ENCODE measurements at places on chromosomes 3 and 15.
A peak's percentile ranks its signal among the peaks of the same experiment; 100 is the strongest.

DNA sequence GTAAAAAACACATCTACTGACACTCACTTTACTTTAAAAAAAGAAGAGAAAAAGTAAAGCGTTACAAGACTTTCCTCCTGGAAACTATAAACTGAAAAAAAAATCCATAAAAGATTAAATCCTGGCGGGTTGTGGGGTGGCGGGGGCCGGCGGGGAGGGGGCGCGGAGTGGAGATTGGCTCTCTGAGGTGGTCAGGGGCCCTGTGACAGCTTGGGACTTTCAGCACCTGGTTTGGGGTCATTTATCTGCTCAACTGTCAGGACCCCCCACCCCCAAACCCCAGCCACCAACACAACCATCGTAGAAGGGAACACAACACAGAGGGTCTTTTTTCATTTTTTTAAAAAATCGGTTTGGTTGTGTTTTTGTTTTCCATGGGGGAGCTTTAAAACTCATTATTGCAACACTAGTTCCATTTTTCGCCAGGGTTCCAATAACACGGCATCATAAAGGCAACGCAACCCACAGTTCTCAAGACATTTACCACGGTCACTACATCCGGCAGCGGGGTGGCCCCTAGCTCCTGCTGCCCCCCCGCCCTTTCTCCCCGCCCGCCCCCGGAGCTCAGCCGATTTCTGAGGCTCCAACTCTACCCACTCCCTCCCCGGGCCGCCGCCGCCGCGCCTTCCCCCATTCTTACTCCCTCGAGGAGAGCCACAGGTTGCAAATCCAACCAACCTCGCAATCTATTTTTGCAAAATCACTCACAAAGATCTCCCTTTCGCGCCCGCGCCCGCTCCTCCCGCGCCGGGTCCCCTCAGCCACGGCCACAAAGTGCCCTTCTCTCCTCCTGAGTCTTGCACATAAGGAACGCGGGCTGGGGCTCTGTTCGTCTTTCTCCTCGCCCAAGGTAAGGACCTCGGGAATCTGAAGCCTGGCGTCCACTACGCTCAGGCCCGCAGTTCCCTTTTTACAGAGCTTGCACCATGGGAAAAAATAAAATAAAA lies 1.8 kb downstream of the BCL6 start:
- no peak for DNase-seq

DNA sequence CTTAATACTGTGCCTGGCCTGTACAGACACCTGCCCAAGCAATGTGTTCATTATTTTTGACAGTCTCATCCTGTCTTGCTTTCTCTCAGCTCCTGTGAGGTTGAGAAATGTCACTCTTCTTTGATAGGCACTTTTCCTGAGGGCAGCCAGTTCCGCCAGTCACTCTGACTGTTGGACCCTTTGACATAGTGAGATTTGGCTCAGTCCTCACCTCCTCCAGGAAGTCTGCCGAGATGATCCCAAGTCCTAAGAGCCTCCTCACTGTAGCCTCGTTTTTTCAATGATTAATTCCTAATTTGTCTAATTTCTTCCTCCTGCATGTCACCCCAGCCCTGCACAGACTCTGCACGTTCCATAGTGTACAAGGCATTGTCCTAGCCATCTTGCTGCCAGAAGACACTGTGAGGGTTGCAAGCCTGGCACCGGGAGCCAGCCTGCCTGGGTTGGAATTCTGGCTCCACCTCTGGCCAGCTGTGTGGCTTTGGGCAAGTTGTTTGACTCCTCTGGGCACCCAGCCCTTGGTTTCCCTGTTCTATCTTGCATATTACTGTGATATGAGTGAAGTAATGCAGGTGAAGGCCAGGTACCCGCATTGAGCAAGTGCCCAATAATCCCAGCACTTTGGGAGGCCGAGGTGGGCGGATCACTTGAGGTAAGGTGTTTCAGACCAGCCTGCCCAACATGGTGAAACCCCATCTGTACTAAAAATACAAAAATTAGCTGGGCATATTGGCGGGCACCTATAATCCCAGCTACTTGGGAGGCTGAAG lies 24.3 kb downstream of the RPLP1 start:
- DNase-seq: no peak

GRCh38 chr3:144636833-144637232 lies 665.2 kb downstream of the DIPK2A start:
- no peak for DNase-seq

GRCh38 chr3:10482631-10483363 lies 22.6 kb downstream of the ATP2B2 start:
- no peak for DNase-seq

- no peak for DNase-seq
Measured at GRCh38 chr15:48411971-48412591, 80.9 kb downstream of the DUT start.

DNA sequence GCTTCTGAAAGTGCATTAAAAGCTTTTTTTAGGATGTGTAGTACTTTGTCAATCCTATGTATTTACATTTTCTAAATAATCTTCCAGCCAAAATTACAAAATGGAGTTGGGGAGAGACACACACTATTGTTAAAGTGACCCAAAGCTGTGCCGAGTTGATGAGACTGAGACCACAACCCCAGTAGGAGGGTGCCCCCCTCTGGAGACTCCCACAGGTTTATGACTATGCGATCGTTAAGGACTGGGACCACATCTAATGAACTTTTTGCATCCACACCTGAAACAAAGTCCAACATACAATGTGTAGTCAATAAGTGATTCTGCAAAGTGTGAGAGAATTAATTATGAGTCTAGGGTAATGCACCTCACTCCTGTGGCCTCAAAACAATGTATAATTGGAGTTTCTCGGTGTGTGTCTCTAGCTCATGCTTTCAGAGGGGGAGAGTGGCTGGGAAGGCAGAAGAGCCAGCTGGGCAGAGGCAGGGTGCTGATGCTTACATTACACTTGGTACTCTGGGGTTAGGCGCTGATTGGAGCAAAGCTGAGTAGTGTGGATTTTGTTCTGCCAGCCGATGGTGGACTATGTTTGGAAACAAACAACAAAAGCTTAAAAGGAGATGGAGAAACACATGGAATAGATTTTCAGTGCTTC lies 102.8 kb downstream of the KCNH8 start:
- DNase-seq: no peak

DNA sequence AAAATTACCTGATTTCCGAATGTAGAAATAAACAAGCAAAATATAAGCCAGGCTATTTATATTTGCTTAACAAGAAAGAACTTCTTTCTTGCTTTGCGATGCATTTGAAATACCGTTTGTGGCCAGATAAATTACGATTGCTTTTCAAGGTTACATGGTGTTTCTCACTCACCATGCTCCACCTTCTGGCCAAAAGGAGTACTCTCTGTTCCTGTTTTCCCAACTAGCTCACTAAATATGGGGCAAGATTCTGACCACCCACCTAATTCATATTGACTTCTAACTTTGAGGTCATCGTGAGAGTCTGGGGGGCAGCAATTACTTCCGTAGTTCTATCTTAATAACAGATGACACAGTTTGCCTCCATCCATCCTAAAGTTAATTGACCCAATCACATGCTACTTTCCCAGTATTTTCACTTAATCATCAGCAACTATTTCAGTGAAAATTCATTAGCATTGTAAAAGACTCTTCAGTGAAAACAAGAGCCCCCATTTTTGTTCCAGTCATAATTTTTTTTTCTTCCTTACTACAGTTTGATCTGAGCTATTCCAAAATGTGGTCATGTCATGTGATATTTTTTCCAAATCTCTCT lies 25.9 kb downstream of the ACP3 start:
- peak; percentile 29 for DNase-seq

- DNase-seq: no peak
Measured at GRCh38 chr3:98985431-98985830, 83.9 kb upstream of the DCBLD2 start.

- no peak for DNase-seq
Measured at GRCh38 chr3:14346642-14347041, 55.8 kb upstream of the SLC6A6 start.

DNA sequence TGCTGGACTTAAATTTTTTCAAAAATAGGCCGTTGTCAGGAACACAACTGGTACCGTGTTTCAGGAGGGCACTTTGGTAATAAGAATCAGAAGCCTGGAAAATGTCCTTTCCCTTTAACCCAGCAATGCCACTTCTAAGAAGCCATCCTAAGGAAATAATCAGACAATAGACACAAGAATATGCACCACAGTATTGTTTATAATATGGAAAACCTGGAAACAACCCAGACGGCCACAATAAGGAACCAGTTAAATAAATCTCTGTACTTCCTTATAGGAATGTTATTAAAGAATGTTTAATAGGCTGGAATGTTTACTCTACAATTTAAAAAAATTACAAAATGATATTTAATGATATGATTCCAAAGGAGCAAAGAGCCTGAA lies 30.4 kb upstream of the ATP1B3 start:
- no peak for DNase-seq

DNA sequence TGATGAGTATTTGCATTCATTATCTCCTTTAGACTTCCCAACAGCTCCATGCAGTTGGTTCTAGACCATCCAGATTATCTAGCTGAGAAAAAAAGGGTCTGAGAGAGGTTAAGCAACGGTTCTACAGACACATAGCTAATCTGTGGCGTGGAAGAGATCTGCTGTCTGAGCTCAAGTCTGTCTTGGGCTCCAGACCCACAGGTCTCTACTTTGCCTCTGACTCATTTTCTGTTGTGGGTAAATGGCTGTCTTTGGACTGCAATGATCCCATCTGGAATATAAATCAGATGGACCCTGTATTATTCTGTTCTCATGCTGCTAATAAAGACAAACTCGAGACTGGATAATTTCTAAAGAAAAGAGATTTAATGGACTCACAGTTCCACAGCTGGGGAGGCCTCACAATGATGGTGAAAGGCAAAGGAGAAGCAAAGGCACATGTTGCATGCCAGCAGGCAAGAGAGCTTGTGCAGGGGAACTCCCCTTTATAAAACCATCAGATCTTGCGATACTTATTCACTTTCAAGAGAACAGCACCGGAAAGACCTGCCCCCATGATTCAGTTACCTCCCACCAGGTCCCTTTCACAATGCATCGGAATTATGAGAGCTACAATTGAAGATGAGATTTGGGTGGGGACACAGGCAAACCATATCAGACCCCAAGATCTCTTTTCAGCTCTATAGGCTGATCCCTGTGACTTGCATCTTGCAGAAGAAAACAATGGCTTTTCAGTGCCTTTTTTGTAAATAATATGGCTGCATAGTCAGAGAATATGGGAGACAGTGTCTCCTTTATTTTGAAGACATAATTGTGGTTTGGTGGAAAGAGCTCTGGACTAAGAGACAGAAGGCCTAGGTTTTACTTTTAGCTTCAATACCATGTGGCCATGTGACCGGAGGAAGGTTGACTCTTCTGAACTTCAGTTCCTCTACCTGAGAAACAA lies 24.7 kb downstream of the CEMIP start:
- DNase-seq: no peak

GRCh38 chr3:107767897-107768605 lies 245.3 kb downstream of the BBX start:
- peak; percentile 75 for DNase-seq

GRCh38 chr3:138188013-138188730 lies 1.1 kb downstream of the ARMC8 start:
- DNase-seq: no peak

- DNase-seq: no peak
Measured at GRCh38 chr3:51354172-51354571, 30.9 kb upstream of the MANF start.

DNA sequence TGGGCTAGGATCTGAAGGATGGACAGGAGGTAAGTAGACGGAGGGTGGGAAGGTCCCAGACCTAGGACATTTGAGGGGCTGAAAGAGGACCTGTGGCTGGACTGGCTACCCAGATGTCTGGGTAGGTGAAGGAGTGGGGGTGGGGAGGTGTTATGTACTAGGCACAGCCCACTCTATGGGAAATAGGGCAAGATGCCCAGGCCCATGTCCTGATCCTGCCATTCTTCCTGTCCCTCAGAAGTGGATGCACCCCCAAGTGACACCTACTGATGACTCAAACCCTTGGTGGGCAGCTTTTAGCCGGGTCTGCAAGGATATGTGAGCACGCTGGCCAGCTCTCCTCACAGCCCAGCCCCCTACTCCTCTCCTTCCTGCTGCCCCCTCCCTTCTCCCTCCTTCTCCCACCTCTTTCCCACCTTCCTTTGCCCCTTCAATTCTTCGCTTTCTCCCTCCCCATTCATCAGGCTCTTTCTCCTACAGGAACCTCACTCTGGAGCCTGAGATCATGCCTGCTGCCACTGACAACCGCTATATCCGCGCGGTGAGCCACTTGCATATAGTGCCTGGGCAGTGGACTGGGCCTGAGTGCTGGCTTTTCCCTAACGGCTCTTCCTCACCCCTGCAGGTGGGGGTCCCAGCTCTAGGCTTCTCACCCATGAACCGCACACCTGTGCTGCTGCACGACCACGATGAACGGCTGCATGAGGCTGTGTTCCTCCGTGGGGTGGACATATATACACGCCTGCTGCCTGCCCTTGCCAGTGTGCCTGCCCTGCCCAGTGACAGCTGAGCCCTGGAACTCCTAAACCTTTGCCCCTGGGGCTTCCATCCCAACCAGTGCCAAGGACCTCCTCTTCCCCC lies 5.2 kb downstream of the ACY1 start:
- DNase-seq: no peak
